GM10248 (cell line): ENCODE measurements at places on chromosomes 1 and 21.
A peak's percentile ranks its signal among the peaks of the same experiment; 100 is the strongest.

DNA sequence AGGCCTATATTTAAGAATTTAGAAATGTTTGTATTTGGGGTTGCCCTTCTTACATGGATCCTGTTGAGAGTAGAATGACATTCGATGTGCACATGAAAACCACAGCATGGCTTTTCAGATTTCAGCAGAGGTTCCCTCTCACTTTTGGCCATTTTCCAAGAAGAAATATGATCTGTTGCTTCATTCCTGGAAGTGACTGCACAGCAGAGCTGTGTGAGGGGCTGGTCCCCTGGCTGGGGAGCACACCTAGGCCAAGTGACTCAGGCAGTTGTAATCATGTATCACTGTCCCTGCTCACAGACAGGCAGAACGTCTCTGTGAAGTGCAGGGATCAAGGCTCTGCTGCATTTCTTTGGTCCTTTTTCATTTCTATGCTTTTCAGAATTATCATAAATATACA is 32.3 kb downstream of the AGT start:
- no peak for DNase-seq

GRCh38 chr1:226697929-226698544 is 41.0 kb downstream of the ITPKB start:
- no peak for DNase-seq

DNA sequence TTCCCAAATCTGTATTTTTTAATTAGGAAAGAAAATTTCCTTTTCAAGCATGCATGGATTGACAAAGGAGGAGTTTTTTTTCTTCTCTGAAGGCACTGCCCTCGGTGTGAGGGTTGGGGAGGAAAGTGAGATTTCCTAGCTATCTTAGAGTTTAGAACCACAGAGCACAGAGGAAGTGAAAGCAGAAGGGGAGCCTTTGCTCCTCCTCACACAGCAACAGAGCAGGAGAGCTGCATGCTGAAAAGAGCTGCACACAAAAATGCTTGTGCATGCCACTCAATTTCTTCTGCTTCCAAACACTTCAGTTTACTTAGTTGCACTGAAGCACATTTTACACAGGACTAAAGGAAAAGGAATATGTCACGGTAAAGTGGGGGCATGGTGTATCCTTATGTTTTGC is 308.1 kb downstream of the GPATCH2 start:
- peak; percentile 51 for DNase-seq

DNA sequence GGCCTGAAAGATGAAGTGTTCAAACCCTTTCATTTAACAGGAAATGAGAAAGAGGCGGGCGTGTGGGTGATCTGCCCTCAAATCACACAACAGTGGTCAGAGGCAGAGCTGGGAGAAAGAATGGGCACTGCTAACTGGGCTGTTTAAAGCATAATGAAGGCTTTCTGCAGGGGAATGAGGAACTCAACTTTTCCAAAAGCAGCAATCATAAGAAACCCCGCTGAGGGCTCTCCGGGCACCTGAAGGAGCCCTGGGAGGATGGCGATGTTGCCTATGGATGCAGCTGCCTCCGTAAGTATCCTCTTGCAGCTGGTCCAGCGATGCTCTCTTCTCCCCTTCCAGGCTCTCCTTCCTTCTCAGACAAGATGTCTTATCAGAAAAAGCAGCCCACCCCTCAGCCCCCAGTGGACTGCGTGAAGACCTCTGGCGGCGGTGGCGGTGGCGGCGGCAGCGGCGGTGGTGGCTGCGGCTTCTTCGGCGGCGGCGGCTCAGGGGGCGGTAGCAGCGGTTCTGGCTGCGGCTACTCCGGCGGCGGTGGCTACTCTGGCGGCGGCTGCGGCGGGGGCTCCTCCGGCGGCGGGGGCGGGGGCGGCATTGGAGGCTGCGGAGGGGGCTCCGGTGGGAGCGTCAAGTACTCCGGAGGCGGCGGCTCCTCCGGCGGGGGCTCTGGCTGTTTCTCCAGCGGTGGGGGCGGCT is 1.2 kb downstream of the LORICRIN start:
- peak; percentile 42 for DNase-seq

- peak; percentile 19 for DNase-seq
Observed at GRCh38 chr21:36695671-36696389, 3.1 kb upstream of the SIM2 start.

- DNase-seq = peak; percentile 17
Observed at GRCh38 chr21:37407719-37408420, 41.3 kb downstream of the DYRK1A start.

DNA sequence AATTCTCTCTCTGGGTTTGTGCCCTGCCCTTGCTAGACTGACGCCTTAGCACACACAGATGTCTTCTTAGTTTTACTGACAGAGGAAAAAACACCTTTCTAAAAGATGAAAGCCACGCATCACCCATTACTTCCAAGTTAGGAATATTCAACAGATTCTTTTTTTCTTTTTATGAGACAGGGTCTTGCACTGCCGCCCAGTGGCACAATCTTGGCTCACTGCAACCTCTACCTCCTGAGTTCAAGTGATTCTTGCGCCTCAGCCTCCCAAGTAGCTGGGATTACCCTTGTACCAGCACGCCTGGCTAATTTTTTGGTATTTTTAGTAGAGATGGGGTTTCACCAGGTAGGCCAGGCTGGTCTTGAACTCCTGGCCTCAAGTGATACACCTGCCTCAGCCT is 169.2 kb downstream of the APP start:
- no peak for DNase-seq

GRCh38 chr1:51728611-51729155 is 111.8 kb downstream of the OSBPL9 start:
- DNase-seq = no peak

GRCh38 chr1:4726620-4727341 is 72.4 kb downstream of the AJAP1 start:
- no peak for DNase-seq

DNA sequence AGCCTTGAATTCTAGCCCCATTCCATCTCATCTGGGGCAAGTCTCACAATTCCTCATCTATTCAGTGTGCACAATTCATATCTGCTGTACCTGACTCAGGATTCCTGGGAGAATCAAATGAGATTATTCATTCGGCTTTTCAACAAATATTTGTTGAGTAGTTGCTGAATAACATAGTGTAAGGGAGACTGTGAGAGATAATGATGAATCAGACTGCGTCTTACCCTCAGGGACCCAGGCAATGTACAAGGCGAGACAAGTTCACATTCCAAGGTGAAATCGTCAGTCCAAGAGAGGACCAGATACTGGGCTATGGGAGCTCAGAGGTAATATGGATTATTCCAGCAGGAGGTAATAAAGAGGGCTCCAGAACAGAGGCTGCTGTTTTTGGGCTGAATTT is 67.8 kb upstream of the SMYD2 start:
- no peak for DNase-seq

DNA sequence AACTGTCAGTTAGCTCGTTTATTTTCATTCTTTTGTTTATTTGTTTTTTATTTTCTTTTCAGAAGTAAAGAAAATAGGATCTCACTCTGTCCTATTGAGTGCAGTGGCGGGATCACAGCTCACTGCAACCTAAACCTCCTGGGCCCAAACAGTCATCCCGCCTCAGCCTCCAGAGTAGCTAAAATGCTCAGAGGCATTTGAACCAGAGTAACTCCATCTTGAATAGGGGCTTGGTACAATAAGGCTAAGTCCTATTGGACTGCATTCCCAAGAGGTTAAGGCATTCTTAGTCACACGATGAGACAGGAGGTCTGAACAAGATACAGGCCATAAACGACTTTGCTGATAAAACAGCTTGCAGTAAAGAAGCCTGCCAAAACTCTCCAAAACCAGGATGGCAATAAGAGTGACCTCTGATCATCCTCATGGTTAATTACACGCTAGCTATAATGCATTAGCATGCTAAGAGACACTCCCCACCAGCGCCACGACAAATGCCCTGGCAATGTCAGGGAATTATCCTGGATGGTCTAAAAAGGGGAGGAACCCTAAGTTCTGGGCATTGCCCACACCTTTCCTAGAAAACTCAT is 13.1 kb upstream of the COP1 start:
- no peak for DNase-seq

- DNase-seq = no peak
Observed at GRCh38 chr1:207902566-207902965, 8.4 kb downstream of the CD34 start.

- DNase-seq = no peak
Observed at GRCh38 chr1:160401487-160401805, 1.1 kb downstream of the VANGL2 start.

- DNase-seq = no peak
Observed at GRCh38 chr1:241817956-241818612, 29.9 kb upstream of the EXO1 start.

- no peak for DNase-seq
Observed at GRCh38 chr1:116203181-116203723, 92.1 kb downstream of the MAB21L3 start.
